ENCODE measurements at places on chromosomes 1 and 21.

- DNase-seq = no peak
Observed at GRCh38 chr1:214708321-214708955, 105.4 kb downstream of the CENPF start.

- no peak for DNase-seq
Observed at GRCh38 chr1:96927125-96927524, 205.5 kb downstream of the PTBP2 start.

DNA sequence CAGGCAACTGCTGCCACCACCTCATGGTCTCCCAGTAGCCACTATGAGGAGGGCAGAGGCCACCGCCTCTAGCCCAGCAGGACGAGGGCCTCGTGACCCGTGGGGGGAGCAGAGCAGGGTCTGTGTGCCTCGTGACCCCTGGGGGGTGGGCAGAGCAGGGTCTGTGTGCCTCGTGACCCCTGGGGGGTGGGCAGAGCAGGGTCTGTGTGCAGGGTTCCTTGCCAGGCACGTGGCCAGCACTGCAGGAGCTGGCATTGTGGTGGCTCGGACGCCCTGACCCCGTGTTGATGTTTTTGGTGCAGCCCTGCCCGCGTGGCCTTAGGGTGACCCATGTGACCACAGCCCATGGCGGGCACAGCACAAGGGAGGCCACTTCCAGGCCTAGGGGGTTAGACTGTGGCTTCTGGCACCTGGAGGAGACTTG is 52.8 kb downstream of the SLX9 start:
- DNase-seq = no peak

GRCh38 chr21:26555540-26556146 is 17.4 kb downstream of the CYYR1 start:
- DNase-seq = no peak

- DNase-seq = no peak
Observed at GRCh38 chr21:37128076-37128475, 55.0 kb downstream of the TTC3 start.

DNA sequence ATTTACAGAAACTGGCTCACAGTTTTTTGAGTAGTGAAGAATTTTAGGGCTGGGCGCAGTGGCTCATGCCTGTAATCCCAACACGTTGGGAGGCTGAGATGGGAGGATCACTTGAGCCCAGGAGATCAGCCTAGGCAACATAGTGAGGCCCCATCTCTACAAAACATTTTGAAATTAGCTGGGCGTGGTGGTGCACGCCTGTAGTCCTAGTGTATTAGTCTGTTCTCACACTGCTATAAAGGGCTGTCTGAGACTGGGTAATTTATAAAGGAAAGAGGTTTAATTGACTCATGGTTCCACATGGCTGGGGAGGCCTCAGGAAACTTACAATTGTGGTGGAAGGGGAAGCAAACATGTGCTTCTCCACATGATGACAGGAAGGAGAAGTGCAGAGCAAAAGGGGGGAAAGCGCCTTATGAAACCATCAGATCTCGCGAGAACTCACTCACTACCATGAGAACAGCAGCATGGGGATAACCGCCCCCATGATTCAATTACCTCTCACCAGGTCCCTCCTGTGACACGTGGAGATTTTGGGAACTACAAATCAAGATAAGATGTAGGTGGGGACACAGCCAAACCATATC is 24.4 kb upstream of the DYRK1A start:
- no peak for DNase-seq

DNA sequence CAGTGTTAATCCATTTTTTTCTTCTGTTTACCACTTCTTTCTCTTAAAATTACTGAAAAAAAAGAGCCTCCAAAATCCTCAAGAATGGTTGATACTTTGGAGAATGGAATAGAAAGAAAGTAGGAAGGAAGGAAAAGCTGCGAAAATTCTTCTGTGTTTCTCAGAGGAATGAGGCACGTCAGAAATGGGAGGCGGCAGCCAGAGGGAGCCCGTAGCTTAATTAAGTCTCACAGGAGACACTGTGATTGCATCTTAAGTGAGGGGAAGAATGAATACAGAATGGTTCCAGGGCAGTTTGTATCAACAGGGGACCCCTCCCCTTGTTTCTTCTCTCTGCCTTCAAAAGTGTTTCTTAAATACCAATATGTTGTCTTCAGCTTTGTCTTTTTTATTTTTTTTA is 1099.5 kb downstream of the PLA2G4A start:
- no peak for DNase-seq

GRCh38 chr1:114040273-114041015 is 61.2 kb downstream of the OLFML3 start:
- no peak for DNase-seq

Data from SW 1271 (cell line).